ENCODE measurements at places on chromosomes 5 and 9.

- no peak for DNase-seq
Observed at GRCh38 chr5:136043968-136044610, 15.3 kb downstream of the TGFBI start.

DNA sequence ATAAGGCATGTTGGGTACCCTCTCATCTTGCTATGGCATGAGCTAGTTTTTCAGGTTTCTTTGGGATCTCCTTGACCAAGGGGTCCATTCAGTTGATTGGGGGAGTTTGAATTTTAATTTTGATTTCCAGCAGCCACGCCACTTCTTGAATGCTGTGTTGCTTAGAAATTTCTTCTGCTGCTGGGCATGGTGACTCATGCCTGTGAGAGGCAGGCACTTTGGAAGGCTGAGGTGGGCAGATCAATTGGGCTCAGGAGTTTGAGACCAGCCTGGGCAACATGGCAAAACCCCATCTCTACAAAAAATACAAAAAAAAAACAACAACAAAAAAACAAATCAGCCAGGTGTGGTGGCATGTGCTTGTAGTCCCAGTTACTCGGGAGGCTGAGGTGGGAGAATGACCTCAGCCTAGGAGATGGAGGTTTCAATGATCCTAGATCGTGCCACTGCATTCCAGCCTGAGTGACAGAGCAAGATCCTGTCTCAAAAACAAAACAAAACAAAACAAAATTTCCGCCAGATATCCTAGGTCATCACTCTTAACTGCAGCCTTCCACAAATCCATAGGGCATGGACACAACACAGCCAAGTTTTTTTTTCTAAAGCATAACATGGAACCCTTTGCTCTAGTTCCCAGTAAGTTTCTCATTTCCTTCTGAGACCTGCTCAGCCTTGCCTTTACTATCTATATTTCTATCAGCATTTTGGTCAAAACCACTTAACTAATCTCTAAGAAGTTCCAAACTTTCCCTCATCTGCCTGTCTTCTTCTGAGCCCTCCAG is 17.7 kb downstream of the TMC1 start:
- DNase-seq: no peak

GRCh38 chr9:34246453-34246852 is 67.6 kb downstream of the UBAP1 start:
- no peak for DNase-seq

GRCh38 chr5:73816656-73817420 is 190.8 kb downstream of the ARHGEF28 start:
- no peak for DNase-seq

- no peak for DNase-seq
Observed at GRCh38 chr5:167626341-167627123, 664.9 kb upstream of the WWC1 start.

GRCh38 chr9:74415995-74416394 is 81.1 kb upstream of the RORB start:
- no peak for DNase-seq

DNA sequence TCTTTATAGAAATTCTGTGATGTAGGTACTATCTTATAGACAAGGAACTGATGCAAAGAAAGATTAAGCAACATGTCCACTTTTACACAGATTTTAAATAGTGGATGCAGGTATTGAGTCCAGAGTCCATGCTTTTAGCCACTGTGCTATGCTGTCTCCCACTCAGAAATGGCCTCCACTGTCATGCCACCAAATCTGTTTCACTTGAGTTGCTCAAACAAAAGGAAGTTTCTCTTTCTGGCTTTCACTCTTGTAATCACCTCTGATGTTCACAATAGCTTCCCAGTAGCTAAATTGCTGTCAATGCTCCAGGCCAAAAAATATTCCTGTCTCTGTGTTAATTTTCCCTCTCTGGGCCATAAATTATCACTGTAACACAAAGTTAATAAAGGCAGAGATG is 77.0 kb upstream of the RASA1 start:
- no peak for DNase-seq

DNA sequence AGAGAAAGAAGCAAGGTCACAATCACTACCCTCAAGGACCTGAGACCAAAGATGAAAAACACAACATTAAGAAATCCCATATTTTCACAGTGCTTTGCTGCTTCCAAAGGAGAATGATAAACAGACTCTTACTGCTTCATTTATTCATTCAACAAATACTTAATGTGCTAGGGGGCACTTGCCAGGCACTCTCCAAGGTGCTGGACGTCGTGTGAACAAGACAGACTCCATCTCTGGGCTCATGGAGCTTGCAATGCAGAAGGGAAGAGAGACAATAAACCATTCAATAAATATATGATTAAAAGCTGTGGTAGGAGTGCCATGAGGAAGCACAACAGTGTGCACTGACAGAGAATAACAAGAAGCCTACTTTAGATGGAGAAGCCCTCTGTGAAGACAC is 327.7 kb downstream of the CDK5RAP2 start:
- DNase-seq: no peak

- DNase-seq: no peak
Observed at GRCh38 chr9:118321788-118322187, 617.6 kb downstream of the TLR4 start.

- no peak for DNase-seq
Observed at GRCh38 chr9:69532396-69532795, 139.8 kb downstream of the APBA1 start.

- DNase-seq: no peak
Observed at GRCh38 chr9:18756712-18757125, 276.3 kb downstream of the SAXO1 start.

GRCh38 chr9:118809160-118809625 is 560.0 kb downstream of the BRINP1 start:
- no peak for DNase-seq

DNA sequence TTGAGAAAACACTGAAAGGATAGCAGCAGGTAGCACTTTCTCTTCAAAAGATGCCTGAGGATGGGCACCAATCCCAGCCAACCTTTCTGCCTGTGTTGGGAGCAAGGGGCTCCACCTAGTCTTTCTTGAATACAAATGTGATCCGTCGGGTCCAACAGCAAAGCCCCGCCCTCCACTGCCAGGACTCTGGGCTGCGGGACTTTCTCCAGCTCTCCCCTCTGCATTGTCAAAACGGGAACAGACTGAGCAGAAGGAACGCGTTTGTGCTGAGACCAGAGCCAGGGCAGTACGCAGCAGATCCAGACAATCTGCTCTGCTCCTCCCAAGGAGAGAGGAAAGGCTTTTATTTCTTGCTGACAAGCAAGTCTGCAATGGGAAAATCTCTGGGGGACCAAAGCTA is 139.7 kb downstream of the SEC61B start:
- no peak for DNase-seq

GRCh38 chr5:123450640-123451039 is 27.4 kb upstream of the CEP120 start:
- DNase-seq: no peak

DNA sequence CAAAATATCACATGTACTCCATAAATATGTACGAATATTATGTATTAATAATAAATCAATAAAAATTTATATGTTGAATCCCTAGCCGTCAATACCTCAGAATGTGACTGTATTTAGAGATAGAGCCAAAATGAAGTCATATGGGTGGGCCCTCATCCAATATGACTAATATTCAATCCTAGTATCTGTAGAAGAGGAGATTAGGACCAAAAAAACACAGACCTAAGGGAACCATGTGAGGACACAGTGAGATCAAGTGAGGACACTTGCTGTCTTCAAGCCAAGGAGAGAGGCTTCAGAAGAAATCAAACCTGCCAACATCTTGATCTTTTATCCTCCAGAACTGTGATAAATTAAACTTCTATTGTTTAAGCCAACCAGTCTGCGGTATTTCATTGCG is 3.7 kb upstream of the AMACR start:
- DNase-seq: no peak

- DNase-seq: no peak
Observed at GRCh38 chr5:178630475-178630930, 3.7 kb upstream of the CLK4 start.

DNA sequence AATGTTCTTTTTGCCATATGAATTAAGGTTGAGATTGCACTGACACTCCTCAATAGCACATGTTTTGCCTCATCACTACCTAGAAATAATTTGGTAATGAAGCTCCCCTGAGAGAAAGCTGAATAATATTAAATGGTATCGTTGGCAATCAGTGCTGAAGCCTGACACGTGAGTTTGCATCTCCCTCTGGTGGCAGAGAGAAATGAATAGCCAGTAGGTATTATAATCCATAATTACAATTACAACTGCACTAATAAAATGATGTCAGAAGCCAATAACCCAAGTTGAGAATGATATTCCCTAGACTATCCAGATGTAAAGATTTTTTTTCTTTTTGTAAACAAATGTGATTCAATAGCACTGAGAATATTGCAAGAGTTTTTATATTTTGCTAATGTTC is 700.3 kb downstream of the PTPRD start:
- no peak for DNase-seq

DNA sequence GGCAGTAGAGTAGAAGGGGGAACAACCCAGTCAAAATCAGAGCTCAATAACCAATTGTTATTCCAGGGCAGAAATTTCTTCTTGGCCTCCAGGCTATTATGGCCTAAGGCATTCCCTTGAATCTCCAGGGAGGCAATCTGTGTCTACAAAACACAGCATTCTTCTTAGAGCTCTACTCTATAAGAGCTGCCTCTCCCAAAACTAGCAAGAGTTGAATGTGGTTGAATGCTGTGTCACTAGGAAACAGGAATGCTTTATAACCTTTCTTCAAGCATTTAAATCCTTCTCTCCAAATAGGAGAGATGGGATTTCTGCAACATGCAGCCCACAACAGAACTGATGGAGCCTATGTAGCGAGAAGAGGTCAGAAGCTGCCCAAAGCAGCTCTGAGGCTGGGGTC is 97.1 kb upstream of the APC start:
- DNase-seq: no peak

- no peak for DNase-seq
Observed at GRCh38 chr9:100426189-100426529, 784 bp upstream of the MSANTD3 start.

GRCh38 chr9:137156567-137157375 is 13.1 kb downstream of the LRRC26 start:
- DNase-seq: no peak

DNA sequence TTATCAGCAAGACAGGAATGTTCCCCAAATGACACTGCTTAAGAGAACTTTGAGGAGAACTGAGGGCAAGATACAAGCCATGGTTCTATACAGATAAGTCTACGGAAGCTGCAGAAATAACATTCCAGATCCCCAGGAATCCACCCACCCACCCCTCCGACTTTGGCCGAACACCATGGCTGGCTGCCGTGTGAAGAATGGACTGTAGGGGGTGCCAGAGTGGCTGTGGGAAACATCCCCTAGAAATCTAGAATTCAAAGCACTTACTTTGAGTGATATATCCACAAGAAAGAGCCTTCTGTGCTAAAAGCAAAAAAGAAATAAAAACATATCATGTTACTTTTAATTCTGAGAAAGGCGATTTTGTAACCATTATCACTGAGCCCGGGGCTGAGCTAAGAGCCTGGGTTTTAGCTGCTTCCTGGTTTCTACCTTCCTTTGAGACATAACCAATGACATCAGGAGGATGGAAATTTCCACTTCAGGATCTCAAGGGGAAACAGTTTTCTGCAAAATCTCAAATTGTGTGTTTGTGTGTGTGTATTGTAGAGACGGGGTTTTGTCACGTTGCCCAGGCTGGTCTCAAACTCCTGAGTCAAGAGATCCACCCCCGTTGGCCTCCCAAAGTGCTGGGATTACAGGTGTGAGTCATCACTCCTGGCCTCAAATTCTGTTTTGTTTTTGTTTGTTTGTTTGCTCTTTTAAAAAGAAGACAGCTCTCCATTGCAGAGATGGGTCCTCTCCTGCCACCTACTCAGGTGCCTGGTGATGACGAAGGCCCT is 36.4 kb downstream of the GGTA1 start:
- no peak for DNase-seq

- DNase-seq: no peak
Observed at GRCh38 chr9:137085920-137086530, 760 bp upstream of the MAN1B1 start.

DNA sequence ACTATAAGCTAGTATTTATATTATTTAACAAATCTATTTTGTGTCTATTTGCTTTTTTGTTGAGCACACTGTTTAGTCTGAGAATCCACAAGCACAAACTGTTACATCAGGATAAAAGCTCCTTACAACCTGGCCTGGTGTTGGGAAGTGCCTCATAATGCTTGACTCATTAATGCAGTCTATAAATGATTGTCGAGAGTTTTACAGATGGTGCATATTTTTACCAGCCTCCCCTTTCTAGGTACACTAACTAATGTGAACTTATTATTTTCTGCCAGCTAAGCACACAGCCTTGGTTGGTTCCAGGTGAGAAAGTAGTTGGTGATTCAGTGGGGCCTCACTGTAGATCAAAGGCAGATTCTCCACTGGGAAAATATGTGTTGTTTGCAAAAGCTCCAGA is 151.0 kb upstream of the ADAMTS16 start:
- DNase-seq: no peak

GRCh38 chr5:116502616-116503015 is 72.0 kb downstream of the SEMA6A start:
- no peak for DNase-seq

DNA sequence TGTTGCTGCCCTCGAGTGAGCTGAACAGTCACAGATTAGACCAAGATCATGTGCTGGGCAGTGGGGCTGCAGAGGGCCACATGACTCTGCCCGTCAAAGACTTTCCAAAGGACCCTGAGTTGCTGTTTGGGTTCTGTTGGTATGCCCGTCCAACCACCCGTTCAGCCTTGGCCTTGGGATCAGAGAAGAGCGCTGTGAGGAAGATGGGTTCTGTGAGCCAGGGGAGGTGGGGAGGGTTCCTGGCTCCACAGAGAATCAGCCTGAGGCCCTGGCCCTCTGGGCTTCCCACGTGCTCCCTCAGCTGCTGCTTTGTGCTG is 72.6 kb downstream of the RGS3 start:
- DNase-seq: no peak

- peak; percentile 82 for DNase-seq
Observed at GRCh38 chr9:109329638-109330258, 8.9 kb upstream of the EPB41L4B start.

DNA sequence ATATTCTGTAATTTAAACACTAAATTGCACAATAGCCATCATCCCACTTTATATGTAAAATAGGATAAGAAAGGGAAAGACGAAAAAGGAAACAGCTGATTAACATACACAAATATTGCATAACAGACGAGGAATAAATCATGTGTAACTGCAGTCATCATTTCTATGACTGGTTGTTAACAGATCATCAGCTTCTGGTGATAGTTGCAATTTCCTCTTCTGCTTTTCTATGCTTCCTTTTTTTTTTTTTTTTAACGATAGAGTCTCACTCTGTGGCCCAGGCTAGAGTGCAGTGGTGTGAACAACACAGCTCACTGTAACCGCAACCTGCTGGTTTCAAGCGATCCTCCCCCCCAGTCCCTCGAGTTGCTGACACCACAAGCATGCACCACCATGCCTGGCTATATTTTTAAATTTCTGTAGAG is 22.5 kb upstream of the JAKMIP2 start:
- no peak for DNase-seq

All from LNCaP clone FGC (cell line).